ENCODE measurements at places on chromosomes 5 and 9.

- DNase-seq = no peak
These were observed 81.1 kb downstream of the BOD1 start for GRCh38 chr5:173535166-173535975.

DNA sequence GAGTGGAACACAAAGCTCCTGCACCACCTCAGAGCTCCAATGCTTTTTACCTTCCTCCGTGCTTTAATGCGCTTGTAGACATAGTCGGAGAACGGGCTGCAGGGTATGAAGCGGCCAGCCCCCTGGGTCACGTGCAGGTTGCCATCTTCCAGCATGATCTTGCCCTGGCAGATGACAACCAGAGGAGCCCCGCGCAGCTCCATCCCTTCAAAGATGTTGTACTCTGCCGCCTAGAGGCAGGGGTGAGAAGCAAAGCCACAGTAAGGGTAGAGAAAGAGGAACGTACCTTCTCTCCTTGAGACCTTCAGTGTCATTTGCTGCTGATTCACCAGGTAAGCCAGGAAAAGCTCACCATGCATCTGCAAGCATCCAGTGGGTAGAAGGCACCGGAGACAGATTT is 112.3 kb downstream of the DPYSL3 start:
- peak; percentile 17 for DNase-seq

GRCh38 chr5:168327994-168328393 is 36.5 kb downstream of the WWC1 start:
- DNase-seq = no peak

- DNase-seq = no peak
These were observed 42.7 kb downstream of the NCS1 start for GRCh38 chr9:130214776-130215340.

- no peak for DNase-seq
These were observed 70.6 kb downstream of the RXRA start for GRCh38 chr9:134396825-134397224.

GRCh38 chr5:154196955-154197652 is 6.6 kb downstream of the GALNT10 start:
- peak; percentile 37 for DNase-seq

- DNase-seq = no peak
These were observed 40.4 kb downstream of the MCTP1 start for GRCh38 chr5:95244479-95244878.

DNA sequence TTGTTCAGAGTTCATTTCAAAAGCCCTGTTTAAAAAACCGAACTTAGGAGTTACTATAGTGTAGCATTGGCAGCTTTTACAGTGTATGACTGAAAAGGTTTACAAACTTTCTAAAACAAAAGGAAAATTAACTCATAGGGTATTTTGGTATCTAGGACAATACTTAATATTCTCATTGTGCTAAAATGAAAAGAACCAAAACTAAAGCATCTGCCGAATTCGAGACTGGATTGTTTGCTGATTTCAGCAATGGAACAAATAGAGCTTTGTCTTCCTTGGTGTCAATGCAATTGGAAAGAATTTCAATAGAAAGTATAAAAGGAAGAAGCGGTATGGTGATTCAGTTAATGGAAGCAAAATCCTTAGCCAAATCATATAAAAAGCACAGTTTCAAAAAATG is 254.1 kb downstream of the SLF1 start:
- DNase-seq = no peak

GRCh38 chr5:140049713-140050112 is 6.6 kb upstream of the NRG2 start:
- DNase-seq = no peak

- no peak for DNase-seq
These were observed 477.1 kb downstream of the SPOCK1 start for GRCh38 chr5:137022043-137022442.

GRCh38 chr5:53261245-53261644 is 151.7 kb upstream of the MOCS2 start:
- no peak for DNase-seq

GRCh38 chr5:145222622-145223021 is 612.5 kb downstream of the PRELID2 start:
- no peak for DNase-seq

DNA sequence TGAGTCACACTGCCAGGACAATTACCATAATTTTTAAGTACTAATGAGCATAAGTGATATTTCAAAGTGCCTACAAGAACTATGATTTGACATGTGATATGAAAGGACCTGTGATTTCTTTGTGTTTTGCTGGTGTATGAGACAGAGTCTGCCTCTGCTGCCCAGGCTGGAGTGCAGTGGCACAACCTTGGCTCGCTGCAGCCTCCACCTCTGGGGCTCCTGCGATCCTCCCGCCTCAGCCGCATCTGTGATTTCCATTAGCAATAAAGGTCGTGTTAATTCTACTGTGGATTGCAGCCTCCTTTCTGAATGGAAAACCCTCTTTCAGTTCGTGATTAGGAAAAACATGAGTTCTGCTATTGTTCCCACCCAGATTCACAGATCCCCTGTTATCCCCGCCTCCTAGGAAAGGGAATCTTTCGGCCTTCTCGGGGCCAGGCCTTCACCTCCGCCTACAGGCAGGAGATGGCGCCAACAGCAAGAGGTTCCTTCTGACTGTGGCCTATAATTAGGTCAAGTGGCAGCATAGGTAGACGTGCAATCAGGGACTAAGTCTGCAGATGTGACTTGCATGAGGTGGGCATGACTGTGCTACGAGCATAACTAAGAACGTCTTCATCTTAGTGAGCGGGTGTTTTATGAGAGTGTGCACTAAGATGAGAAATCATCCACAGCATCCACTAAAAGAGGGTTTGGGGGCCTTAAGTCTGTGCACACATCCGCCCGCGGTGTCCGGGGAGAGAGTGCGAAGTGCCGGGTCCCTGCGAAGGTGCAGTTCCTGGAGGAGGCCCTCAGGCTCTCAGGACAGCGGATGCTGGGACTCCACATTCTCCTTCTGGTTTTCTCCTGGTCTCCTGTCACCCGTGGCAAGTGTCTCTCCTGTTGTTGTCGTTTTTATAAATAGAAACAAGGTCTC is 23.1 kb downstream of the TRIM7 start:
- DNase-seq = peak; percentile 87

- DNase-seq = no peak
These were observed 104.5 kb upstream of the NUDT12 start for GRCh38 chr5:103667068-103667467.

- no peak for DNase-seq
These were observed 56.5 kb downstream of the SIL1 start for GRCh38 chr5:139141446-139142204.

GRCh38 chr9:73165911-73166310 is 14.2 kb downstream of the ANXA1 start:
- no peak for DNase-seq

- DNase-seq = no peak
These were observed 995.8 kb upstream of the CDH6 start for GRCh38 chr5:30197662-30198061.

- DNase-seq = no peak
These were observed 1587.6 kb upstream of the C9orf72 start for GRCh38 chr9:29160763-29161353.

GRCh38 chr5:112762113-112762810 is 24.6 kb downstream of the APC start:
- DNase-seq = no peak

DNA sequence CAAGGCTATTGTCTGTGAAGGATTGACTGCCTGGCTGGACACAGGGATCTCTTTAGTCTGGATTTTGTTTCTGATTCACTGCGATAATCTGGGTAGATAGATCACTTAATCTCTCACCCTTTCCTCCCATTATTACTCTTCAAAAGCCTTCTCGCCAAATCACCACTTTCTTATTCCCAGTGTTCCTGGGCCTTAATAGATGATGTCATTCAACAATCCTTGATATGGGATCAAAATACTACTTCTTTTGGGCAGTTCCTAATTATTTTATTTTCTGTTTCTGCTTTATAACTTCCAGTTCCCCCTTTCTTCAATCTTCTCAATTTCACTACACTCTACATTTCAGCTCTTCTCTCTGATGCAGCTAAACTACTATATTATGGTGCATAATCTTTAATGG is 6.8 kb upstream of the CRHBP start:
- no peak for DNase-seq

DNA sequence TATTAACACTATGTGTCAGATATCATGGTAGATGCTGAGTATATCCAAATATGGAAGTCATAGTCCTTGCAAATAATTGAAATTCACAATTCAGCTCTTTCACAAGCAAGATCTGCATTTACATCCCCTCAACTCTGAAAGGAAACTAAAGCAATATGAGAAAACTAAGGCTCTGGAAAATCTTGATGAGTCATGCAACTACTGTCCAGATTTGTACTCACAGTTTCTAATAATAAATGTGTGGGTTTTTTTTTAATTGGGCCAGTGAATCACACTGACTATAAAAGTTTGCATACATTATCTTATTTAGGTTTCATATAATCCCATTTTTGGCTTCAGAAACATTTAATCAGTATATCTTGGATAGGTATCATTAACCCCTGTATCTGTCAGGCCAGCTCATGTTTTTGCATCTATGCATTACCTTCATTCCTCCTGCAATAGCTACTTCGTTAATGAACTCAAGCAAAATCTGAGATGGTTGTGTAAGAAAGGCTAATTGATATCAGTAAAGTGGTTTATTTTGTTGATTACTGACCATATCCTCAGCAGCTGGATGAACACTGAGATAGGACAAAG is 58.7 kb upstream of the PRR16 start:
- no peak for DNase-seq

DNA sequence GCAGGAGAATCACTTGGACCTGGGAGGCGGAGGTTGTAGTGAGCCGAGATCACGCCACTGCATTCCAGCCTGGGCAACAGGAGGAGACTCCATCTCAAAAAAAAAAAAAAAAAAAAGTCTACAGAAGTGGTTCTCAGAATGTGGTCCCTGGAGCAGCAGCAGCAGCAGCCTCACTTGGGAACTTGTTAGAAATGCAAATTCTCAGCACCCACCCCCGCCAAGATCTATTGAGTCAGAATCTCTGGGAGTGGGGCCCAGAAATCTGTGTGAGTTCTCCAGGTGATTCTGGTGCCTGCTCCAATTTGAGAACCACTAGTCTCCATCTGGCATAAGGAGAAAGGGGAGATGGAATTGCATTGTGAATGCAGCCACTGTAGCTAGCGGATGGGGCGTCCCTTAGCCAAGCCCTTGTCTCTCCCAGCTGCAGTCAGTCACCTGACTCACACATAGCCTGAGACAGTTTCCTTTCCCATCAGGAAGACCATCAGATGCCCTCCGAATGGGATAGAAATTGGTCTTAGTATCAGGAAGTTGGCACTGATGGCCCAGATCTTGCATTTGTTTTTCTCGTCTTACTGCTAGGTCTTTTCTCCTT is 12.2 kb upstream of the PTCH1 start:
- no peak for DNase-seq

GRCh38 chr5:41432481-41433253 is 77.7 kb downstream of the PLCXD3 start:
- DNase-seq = no peak

GRCh38 chr5:371811-372555 is 50.5 kb downstream of the AHRR start:
- DNase-seq = no peak

DNA sequence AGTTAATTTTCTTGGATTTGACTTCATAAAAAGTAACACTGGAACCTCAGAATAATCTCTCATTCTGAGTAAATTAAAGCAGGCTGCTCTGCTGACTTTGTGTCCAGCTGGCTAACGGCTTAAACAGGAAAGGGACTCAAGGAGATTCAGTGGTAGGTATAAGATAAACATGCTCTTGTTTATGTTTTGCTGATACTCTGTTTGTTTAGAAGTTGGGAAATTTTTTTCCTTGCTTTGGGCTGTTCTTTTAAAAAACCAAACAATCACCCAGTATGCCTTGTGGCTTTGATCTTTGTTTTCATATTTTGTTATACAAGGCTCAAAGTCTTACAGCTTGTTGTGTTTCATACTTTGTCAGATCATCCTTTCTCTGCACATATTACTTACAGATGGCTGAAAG is 237.6 kb upstream of the RIOK2 start:
- DNase-seq = no peak

DNA sequence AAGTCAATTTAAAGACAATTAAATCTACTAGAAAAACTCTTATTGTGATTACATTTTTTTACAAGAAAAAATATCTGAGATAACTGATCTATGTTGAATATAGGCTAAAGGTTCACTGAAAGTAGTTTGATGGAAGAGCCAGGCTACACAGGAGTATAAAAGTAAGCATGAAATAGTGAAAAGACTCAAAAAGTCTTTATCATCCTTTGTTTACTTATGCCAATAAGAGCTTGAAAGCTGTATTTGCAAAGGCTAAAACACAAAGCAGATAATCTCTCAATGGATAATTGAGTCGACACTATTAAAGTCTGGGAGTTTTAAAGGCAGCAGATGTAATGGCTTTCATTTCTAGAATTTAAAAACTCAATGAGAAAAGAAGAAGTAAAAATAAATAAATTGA is 42.0 kb downstream of the SSBP2 start:
- DNase-seq = no peak

GRCh38 chr9:135985889-135986288 is 24.7 kb upstream of the UBAC1 start:
- DNase-seq = no peak

GRCh38 chr9:17081814-17082213 is 53.0 kb upstream of the CNTLN start:
- no peak for DNase-seq

- DNase-seq = no peak
These were observed 74.4 kb downstream of the SLC28A3 start for GRCh38 chr9:84266087-84266561.

DNA sequence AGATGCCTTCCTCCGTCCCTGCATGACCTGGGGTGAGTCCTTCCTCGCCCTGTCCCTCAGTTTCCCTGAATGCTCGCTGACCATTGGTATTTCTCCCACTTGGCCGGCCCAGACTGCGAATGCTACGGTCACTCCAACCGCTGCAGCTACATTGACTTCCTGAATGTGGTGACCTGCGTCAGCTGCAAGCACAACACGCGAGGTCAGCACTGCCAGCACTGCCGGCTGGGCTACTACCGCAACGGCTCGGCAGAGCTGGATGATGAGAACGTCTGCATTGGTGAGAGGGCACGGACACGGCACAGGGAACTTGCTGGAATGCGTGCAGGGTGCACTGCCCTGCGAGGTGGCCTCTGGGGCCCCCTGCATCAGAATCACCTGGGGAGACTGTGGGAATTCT is 77.1 kb downstream of the NTNG2 start:
- DNase-seq = no peak

GRCh38 chr9:93343663-93344062 is 107.8 kb upstream of the FAM120A start:
- DNase-seq = no peak

GRCh38 chr5:124317451-124317850 is 429.0 kb downstream of the ZNF608 start:
- no peak for DNase-seq

- DNase-seq = no peak
These were observed 38.8 kb upstream of the ANXA2R start for GRCh38 chr5:43078956-43079355.

All from NAMALWA (cell line).